ENCODE measurements at places on chromosomes 1 and 21.

DNA sequence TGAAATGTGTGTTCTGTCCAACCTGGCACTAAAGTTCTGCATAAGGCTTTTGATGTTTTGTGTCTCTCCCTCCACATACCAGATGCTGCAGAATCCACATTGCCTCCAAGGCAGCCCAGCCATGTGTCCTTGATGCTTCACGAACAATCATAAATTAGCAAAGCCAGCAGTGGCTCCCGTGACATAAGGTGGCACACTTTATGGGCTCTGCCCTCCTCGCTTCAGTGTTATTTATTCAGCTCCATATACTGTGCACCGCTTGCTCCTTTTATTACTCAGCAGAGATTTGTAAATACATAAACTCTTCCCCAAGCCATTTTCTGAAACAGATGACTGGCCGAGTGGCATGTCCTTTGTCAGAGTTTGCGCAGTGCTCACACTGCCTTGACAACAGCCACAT is 112.8 kb upstream of the SLC35F3 start:
- DNase-seq, result no peak

DNA sequence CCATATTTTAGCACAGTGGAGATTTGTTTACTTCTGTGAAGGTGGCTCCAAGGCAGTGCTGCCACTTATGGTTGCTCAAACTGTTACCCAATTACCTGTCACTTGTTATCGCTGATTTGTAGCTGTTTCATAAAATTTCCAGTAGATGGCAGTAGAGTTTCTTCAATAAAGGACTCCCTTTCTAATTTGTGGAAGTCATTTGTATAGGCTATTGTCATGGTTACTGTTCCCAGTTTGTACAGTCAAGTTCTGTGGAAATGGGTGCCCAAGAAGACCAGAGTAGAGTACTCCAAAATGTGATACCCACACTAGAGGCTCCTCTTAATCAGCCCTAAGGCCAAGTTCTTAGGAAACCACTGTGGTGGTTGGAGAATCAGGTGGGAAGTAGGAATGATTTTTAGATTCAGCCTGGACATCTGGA is 186.1 kb downstream of the CLEC20A start:
- peak; percentile 36 for DNase-seq

DNA sequence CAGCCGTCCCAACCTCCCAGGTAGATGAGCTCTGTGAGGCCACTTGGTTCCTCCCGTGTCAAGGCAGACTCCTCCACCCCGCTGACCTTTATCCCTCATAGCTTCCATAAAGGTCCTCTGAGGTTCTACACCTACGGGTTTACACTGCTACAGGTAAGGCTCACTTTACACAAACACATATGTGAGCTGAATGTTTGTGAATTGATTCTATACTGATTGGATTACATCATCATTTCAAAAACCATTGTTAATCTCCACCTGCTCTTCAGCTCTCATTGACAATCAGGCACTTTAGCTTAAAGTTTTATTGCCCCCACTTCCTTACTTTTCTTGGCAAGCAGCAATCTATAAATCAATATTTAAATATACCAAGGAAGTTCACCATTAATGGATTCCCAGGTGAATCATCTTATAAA is 12.8 kb upstream of the RGS16 start:
- no peak for DNase-seq

GRCh38 chr1:65757531-65757930 is 35.2 kb upstream of the PDE4B start:
- no peak for DNase-seq

GRCh38 chr1:182309631-182310351 is 81.8 kb downstream of the GLUL start:
- no peak for DNase-seq

GRCh38 chr1:109655615-109656519 is at the start of gene GSTM4:
GSTM4 (plus strand) TSS chr1:109656099; CDS start chr1:109656390, 291 bp downstream.
- DNase-seq, result peak; percentile 28

- DNase-seq, result no peak
These were observed 456.2 kb downstream of the KCNT2 start for GRCh38 chr1:196152086-196152485.

DNA sequence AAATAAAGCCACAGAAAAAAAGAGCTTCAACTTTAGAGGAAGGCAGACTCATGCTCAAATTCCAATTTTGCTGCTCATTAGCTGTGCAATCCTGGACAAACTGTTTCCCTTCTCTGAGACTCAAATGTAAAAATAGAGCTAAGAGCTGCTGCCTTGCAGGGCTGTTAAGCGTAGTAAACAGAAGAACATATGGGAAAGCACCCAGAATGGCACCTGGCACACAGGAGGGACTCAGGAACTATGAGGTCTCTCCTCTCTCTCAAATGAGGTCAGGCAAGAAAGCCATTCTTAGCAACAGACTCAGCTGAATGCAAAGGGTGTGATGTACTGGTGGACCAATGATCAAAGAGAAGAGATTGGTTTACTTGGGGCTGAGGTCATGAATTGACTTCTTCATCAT is 61.3 kb downstream of the TRABD2B start:
- DNase-seq, result no peak

- peak; percentile 11 for DNase-seq
These were observed 244.5 kb downstream of the NEGR1 start for GRCh38 chr1:72037745-72038343.

- no peak for DNase-seq
These were observed 97.4 kb upstream of the HP1BP3 start for GRCh38 chr1:20884513-20884912.

GRCh38 chr1:15472587-15472986 is 3.3 kb upstream of the CELA2B start:
- no peak for DNase-seq

DNA sequence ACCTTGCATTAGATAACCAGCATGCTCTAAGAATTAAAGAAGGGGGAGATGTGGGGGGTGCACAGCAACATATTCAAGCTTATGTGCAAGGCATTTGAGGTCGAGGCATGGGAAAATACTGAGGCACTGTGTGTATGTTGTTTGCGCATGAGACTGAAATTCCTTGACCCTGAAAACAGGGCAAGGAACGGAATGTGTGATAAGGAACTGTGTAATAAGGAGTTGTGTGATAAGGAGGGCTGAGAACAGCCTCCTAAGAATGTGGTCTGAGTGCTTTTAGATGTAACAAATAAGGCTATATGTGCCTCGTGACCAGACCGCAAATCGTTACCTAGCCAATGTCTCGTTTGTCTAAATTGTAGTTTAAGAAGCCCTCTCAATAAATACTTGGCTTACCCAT is 26.5 kb upstream of the ITLN1 start:
- DNase-seq, result no peak

DNA sequence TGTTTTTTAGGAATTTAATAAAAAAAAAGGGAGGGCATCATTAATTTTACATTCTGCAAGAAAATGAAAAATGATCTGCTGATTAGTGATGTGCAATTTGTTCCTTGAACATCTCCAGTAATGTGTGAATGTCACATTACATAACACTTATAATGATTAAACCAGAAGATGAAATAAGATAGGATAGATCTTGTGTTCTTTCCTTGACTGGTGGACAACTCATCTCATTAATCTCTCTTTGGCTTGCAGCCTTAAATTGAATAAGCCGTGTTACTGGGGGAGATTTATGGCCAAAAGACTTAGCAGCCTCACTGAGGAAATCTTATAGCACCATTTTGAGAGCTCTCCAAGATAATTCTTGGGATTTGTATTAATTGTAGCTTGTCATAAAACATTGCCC is 217.2 kb downstream of the ST6GALNAC3 start:
- no peak for DNase-seq

- no peak for DNase-seq
These were observed 9.7 kb upstream of the CSRP1 start for GRCh38 chr1:201516511-201517127.

- DNase-seq, result no peak
These were observed 1.1 kb downstream of the CRCT1 start for GRCh38 chr1:152515434-152515783.

DNA sequence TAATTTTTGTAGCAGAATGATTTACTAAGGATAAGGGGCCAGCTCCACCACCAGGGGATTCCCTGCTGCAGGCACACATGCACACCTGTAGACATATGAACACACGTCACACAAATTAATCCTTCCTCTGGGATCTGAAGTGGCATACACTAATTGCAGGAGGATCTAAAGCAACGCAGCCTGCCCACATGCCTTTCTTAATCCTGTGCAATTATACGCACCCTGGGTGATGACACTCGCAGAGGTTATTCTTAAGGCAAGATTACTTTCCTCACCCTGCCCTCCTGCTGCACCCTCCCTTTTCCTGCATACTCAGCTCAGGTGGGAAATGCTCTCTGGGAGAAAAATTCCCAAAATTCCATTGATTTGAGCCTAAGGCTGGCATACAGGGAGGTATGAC is 7.5 kb upstream of the LORICRIN start:
- DNase-seq, result no peak

DNA sequence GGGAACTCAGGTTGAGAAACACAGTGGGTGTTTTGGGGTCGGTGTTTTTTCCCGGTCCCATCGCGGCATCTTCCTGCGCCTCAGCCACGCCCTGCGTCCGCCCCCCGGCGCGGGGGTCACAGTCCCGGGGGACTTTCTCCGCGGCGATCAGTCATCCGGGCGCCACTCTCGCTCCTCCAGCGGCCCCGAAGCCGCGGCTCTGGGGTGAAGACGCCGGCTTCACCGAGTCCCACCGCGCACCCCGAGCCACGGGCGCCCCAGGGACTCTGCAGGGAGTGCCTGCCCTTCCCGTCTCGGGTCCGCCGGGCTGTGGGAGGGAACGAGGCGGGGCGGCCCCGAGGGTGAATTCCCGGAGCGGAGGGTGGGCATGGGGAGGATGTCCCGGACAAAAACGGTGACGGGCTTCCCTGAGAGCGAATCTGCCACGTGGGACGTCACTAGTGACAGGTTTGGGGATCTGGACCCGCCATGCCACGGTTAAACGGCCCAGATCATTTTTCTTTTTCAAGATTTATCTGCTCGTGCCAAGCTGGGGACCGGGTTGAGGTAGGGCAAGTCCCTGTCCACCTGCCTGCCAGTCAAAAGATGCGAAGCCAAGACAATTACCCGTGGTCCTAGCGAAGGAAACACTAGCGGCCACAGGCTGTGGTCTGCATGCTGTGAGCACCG is 717 bp upstream of the BATF3 start:
- DNase-seq, result no peak

- no peak for DNase-seq
These were observed 33.5 kb downstream of the SLC1A7 start for GRCh38 chr1:53108646-53109580.

DNA sequence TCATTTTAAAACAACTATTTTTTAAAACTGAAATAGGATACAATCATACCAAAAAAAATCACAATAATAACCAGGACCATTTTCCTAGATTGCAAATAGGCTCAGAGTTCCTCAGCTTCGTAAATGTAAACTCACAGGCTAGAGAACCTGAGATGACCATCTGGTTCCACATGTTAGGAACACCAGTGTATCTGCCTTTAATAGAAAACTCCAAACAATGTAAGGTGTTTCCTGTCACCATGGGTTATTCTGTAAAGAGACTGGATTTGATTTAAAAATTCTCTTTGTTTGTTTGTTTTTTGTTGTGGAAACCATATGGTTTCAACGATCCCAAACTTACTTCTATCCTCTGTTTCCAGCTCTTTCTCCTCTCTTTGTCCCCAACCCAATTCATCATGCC is 197.5 kb downstream of the ZZZ3 start:
- no peak for DNase-seq

DNA sequence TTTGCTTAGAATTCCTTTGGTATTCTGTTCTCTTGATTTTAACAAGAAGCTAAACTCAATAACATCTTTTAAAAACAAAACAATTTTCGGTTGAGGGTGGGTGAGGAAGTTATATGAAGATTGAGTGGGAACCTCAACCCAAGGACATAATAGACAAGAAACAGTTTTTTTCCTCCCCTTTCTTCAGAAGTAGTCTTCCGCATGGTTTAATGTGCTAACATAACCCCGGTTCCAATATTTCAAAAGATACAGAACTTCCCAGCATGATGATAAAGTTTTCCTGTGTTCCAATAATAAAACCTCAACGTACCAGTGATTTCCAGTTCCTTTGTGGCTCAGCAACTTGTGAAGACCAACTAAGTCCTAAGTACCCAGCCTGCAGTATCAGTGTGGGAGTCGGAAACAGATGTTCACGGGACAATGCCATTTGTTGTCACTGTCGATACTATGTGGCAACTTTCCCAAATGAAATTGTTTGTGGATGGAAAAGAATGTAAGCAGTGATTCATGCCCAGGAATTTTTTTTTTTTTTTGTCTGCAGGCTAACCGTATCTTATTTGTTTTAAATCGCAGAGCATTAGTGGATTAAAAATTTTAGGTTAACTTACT is 48.5 kb downstream of the NR5A2 start:
- peak; percentile 43 for DNase-seq

DNA sequence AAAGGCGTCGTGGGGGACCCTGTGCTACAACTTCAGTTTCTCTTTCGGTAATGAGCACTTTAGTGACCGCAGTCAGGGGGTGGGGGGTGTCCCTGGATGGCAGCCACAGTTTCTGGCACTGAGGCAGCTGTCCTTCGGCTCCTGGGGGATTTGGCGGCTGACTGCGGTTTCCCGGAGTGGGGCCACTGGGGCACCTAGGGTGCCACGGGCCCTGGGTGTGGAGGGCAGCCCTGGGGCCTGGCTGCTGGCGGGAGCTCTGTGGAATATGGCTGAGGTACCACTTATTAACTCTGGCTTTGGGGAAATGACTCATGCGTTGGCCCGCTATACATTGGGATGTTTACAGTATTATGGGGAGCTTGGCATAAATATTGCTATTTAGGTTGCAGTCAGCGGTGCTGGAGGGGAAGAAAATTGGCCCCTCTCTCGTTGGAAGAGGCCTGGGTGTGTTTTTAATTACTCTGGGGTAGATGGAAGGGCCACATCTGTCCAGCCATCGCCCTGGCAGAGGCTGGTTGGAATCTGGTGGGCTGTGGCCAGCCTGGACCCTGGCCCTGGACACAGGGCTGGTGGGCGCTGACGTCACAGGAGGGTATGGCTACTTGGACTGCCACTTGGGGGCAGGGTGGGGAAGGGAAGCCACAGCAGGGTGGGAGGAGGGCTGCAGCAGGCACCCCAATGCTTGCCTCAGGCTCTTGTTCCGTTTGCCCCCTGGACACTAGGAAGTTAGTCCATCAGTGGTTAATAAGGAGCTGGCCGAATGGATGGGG is 2.0 kb downstream of the EPHB2 start:
- no peak for DNase-seq

DNA sequence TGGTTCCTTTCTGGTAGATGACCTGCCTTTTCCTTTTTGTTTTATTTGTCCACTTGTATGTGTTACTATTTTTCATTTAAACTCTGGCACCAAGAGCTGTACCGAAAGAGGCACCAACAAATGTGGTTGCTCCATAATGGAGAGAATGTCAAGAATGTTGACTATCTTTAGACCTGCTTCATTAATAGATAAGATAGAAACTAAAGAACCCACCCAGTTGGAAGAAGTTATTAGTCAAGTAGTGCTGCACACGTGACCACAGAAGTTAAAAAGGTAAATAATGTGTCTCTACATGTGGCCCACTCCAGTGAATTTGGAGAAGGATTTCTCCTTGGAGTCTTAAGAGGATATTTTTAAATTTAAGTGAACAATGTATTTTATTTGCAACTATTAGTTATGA is 9.3 kb downstream of the ATP1A1 start:
- no peak for DNase-seq

DNA sequence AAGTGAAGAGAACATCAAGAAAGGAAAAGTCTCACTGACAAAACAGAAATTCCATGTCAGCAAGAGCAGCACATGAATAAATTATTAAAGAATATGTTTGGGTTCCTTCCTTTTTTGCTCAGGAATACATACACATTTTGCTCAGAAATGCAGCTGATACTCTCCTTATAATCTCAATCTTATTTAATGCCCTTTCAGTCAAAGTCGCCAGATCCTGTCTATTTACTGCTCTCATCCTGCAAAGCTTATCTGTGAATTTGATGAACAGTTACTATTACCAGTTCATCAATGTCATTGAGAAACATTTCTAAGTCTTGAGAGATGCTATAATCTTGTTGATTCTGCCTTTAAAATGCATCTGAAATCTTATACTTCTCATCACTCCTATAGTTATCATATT is 543.1 kb upstream of the ZRANB2 start:
- no peak for DNase-seq
